Gastrocnemius medialis (tissue), 4 donors: ENCODE measurements at places on chromosomes 4 and X. TPM values are rescaled to one million over a fixed set of nuclear protein-coding genes. Genes with fewer than 3 reads are reported as not detected.

Gene MAP7D2
- 0.51 TPM for total RNA-seq

GRCh38 chr4:108204518-108204917 lies 35.8 kb upstream of the LEF1 start:
- DNase-seq = no peak

Gene RTL3
- total RNA-seq = 0.67 TPM

- DNase-seq = no peak
Measured at GRCh38 chr4:144316869-144317268, 176.4 kb upstream of the GYPA start.
